HuH-7 (cell line): ENCODE measurements at places on chromosomes 6 and 20.
A peak's percentile ranks its signal among the peaks of the same experiment; 100 is the strongest.

DNA sequence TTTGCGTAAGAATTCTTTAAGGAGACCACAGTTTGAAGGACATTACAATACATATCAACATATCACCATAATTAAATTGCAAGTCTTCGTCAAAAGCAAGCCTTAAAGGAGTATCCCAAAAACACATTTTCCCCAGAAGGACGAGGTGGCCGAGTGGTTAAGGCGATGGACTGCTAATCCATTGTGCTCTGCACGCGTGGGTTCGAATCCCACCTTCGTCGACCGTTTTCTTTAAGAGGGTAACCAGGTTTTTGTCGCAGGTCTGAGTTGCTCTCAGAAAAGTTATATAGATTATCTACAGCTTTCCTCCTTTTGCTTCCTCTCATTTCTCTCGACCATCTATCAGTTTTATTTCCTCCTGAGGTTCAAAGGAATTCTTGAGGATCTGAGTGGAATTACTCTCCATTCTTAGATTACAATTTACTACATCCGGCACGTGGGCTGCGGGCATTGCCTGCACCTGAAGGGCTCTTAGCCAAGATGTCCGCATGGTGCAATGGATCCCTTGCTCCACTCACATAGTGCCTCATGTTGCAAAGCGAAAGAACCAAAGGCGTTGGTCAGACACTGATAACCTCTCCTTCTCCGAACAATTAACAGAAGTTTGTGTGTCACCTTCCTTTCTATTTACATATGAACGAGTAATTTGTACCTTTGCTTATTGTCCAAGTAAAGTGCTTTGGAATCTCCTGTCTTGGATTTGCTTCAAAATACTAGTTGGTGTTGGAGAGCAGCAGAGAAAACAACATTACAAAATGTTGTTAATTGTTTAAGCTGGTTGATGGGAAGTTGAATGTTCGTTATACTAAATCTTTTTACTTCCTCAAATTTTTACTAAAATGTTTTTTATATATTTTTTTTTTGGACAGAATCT lies 14.0 kb downstream of the POM121L2 start:
- no peak for DNase-seq

DNA sequence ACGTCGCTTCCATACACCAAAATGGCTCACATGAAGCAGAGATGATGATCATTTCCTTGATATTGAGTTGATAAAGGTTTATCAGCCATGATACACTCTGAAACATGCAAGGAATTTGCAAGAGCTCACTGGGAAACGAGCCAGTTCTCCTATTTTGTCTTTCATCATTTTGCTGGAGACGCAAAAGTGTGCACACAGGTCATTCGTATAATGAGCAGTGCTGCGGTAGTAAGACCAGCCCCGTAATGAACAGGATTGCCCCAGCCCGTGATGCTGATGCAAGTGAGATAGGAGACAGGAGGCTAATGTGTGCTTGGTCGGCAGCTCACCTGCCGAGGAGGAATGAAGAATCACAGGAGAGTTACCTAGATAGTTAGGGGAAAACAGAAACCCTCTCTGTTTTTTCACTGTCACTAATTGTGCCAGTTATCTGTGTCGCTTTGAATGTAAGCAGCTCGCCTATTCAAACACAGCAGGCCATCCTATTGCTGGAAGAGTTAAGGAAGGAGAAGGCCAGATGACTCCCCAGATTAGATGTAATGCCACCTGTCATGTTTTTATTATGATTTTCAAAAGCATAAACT lies 391.8 kb downstream of the SAMD5 start:
- no peak for DNase-seq

DNA sequence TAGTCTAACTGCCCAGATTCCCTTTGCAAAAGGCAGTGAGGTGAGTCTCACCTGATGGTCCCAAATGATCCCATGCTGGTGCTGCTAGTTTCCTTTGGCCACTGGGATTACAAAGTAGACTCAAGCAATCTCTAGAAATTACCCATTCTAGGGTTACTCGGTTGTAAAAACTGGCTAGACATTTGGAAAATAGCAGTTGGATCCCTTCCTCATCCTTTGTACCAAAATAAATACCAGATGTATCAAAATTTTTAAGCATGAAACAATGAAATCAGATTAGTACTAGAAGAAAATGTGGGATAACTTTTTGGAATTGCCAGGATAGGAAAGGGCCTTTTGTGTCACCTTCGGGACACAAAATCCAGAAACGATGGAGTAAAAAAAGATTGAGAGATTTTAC lies 112.9 kb upstream of the TOP1 start:
- no peak for DNase-seq

DNA sequence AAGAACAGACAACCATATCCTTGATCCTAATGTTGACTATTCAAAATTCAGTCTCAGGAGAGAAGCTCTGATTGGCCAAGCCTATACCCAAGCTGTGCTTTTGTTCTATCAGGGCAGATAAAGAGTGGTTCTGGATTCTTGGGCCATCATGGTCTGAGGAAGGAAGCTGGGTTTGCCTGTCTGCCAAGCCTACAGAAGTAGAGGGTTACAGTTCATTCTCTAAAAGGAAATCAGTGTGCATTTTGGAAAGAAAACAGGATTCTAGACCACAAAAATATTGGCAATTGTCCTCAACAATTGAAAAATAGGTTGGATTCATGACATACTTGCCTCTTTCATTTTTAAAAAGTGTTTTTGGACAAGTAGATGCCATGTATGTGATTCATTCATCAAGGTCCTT lies 145.4 kb upstream of the BMP2 start:
- DNase-seq = no peak

DNA sequence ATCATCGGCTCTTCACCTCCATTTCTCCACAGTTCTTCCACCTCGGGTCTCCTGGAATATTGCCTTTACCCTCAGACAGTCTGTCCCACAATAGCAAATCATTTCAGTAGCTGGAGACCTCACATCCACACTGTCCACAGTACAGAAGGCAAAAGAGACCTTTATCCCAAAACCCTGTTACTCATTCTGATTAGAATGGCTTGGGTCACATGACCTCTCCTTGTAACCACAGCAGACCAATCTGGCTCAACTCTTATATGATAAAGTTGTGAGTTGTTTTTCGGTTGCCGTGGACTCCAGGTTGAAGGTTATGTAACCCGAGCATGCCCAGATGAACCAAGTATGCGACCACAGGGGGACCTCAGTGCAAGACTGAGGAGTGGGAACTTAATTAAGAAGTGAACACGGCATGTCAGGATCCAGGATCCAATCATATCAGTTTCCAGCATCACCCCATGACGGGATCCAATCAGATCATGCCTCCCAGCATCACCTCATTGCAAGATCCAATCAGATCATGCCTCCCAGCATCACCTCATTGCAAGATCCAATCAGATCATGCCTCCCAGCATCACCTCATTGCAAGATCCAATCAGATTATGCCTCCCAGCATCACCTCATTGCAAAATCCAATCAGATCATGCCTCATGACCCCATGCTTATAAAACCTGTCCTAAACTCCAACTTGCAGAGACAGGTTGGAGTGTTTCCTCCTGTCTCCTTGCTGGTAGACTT lies 68.7 kb downstream of the LY86 start:
- no peak for DNase-seq

GRCh38 chr20:53194306-53195290 lies 222.4 kb downstream of the TSHZ2 start:
- no peak for DNase-seq

- no peak for DNase-seq
Measured at GRCh38 chr6:39777661-39778060, 14.5 kb upstream of the DAAM2 start.

GRCh38 chr6:139708337-139709199 lies 334.1 kb upstream of the CITED2 start:
- DNase-seq = peak; percentile 71

GRCh38 chr6:26267083-26267589 lies 97.9 kb upstream of the BTN3A2 start:
- no peak for DNase-seq

DNA sequence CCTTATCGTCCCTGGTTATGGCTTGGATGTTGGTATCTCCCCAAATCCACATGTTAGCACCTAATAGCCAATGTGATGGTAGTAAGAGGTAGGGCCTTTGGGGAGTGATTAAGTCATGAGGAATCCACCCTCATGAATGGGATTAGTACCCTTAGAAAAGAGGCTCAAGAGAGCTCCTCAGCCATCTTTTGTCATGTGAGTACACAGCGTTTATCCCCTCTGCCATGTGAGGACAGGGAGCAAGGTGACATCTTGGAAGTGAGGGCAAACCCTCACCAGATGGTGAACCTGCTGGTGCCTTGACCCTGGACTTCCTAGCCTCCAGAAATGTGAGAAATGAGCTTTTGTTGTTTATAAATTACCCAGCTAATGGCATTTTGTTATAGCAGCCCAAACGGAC lies 16.1 kb upstream of the SIRPB2 start:
- no peak for DNase-seq

DNA sequence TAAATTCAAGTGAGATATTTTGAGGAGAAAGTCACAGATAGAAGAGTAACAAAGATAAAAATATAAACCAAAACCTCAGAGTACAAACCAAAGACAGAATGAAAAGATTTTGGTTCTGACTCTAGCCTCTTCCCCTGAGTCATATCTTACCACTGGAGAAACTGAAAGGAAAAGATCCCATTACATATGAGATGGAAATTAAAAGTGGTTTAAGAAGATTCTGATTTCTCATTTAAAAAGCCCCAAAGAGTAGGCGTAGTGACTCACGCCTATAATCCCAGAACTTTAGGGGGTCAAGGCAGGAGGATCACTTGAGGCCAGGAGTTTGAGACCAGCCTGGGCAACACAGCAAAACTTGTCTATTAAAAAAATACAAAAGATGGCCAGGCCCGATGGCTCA lies 30.6 kb downstream of the SPINT4 start:
- DNase-seq = no peak

GRCh38 chr20:13249118-13249797 lies 28.2 kb downstream of the ISM1 start:
- no peak for DNase-seq

- DNase-seq = no peak
Measured at GRCh38 chr6:77264970-77265369, 198.3 kb downstream of the HTR1B start.
